ENCODE measurements at places on chromosomes 3 and 15.

GRCh38 chr3:30826531-30826942 lies 67.9 kb downstream of the GADL1 start:
- no peak for DNase-seq

DNA sequence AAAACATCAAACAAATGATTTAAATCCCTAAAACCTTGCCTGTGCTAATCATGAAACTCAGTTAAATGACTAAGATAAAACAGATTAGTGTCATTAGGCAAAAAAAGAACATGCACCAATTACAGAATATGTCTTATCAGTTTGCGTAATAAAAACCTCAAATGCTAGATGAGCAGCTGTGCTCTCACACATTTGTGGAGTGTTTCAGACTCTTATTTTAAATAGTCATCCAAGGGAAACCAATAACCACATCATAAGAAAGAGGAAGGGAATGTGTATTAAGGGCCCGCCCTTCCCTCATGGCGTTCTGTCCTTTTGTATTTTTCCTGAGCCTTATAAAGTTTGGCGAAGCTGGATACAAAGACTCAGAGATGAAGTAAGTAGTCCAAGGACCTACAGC lies 6.6 kb downstream of the SAMMSON start:
- DNase-seq: no peak

GRCh38 chr3:194691481-194692283 lies 6.0 kb downstream of the FAM43A start:
- no peak for DNase-seq

GRCh38 chr3:160278210-160278609 lies 53.0 kb downstream of the C3orf80 start:
- DNase-seq: no peak

DNA sequence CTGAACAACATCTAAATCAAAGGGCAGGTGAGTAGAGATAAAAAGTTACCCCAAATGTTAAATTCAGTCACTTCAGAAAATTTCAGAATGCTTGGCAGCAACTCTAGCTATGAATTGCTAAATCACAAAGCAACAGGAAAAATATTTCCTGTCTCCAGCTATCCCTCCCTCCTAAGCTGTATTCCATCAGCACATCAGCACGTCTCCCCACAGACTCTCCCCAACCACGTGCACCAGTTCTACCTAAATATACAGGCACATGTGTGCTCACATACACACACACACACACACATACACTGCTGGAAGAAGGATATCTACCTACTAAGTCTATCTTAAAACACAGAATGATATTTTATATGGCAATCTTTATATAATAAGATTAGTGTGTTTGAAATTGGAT lies 177.1 kb upstream of the ARHGEF26 start:
- no peak for DNase-seq

DNA sequence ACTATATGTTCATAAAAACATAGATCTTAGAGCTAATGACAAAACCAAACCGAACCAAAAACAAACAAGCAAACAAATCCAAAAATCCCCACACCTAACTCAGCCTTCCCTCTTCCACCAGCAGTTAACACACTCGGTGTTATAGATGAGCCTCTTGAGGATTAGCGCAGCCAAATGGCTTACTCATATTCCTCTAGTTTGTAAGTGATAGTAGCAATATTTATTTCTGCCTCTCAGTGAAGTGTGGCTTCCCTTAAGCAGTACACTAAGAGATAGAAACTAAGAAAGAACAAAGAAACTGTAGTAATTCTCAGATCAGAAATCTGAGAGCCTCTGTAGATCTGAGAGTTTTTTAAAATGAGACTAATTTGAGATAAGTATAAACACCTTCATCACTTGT lies 2.4 kb upstream of the NCEH1 start:
- no peak for DNase-seq

- no peak for DNase-seq
Observed at GRCh38 chr3:178875836-178876235, 195.8 kb downstream of the ZMAT3 start.

GRCh38 chr3:151283907-151284461 lies 5.6 kb upstream of the P2RY14 start:
- no peak for DNase-seq

GRCh38 chr15:82537351-82537908 lies 2.8 kb downstream of the RPS17 start:
- no peak for DNase-seq

Measured in activated T-helper 2 cell treated with anti-CD3 and anti-CD28 coated beads, Interferon-gamma antibody, Interleukin-2, Interleukin-4, amounts not matched to agents 10 μg/mL and 5 μg/mL and 100 μg/mL, durations not matched to agents 14 hours and 24 hours and 36 hours (primary cell).